ENCODE measurements at places on chromosomes 13 and 19. TPM values are rescaled to one million over a fixed set of nuclear protein-coding genes. Genes with fewer than 3 reads are reported as not detected.

FPR3 gene
- not detected for total RNA-seq

CEACAM4 gene
- total RNA-seq, result not detected

PGLYRP2 gene
- not detected for total RNA-seq

RGL3 gene
- total RNA-seq, result 2.4 TPM

IFI30 gene
- total RNA-seq, result 16.0 TPM

NCCRP1 gene
- total RNA-seq, result 2.3 TPM

NCR1 gene
- not detected for total RNA-seq

CAMSAP3 gene
- total RNA-seq, result 4.0 TPM

CEACAM19 gene
- total RNA-seq, result 9.3 TPM

URAD gene
- not detected for total RNA-seq

C1QTNF9B gene
- not detected for total RNA-seq

FCER2 gene
- total RNA-seq, result not detected

CNN1 gene
- 0.80 TPM for total RNA-seq

C5AR2 gene
- total RNA-seq, result 9.5 TPM

TNNT1 gene
- total RNA-seq, result 130 TPM

ZNF568 gene
- total RNA-seq, result 0.99 TPM

ZNF556 gene
- 0.40 TPM for total RNA-seq

SIGLEC9 gene
- total RNA-seq, result not detected

FBXO27 gene
- 2.8 TPM for total RNA-seq

EEF1AKMT1 gene
- total RNA-seq, result 4.8 TPM

MAP4K1 gene
- 0.85 TPM for total RNA-seq

PSG4 gene
- total RNA-seq, result 0.71 TPM

RPL13A gene
- total RNA-seq, result 4,192 TPM

CNFN gene
- 55.2 TPM for total RNA-seq

SDHAF1 gene
- 48.4 TPM for total RNA-seq

PSG3 gene
- not detected for total RNA-seq

DNAJB1 gene
- 181 TPM for total RNA-seq

TMEM255B gene
- 0.81 TPM for total RNA-seq
